GM04503 (cell line): ENCODE measurements at places on chromosomes 7 and 10.

GRCh38 chr10:99993701-99994689, 15.8 kb downstream of the DNMBP start:
- peak; percentile 52 for DNase-seq

GRCh38 chr7:90747516-90747915, 151.4 kb downstream of the CDK14 start:
- DNase-seq, result no peak

DNA sequence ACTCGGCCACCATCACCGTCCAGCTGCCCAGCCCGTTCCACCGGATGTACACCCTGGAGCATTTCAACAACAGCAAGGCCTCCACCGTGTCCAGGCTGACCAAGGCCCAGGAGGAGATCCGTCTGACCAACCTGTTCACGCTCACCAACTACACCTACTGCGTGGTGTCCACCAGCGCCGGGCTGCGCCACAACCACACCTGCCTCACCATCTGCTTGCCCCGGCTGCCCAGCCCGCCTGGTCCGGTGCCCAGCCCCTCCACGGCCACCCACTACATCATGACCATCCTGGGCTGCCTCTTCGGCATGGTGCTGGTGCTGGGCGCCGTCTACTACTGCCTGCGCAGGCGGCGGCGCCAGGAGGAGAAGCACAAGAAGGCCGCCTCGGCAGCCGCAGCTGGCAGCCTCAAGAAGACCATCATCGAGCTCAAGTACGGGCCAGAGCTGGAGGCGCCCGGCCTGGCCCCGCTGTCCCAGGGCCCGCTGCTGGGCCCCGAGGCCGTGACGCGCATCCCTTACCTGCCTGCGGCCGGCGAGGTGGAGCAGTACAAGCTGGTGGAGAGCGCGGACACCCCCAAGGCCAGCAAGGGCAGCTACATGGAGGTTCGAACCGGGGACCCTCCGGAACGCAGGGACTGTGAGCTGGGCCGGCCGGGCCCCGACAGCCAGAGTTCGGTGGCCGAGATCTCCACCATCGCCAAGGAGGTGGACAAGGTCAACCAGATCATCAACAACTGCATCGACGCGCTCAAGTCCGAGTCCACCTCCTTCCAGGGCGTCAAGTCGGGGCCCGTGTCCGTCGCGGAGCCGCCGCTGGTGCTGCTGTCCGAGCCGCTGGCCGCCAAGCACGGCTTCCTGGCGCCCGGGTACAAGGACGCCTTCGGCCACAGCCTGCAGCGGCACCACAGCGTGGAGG, 75.8 kb downstream of the ELFN1 start:
- DNase-seq, result no peak

DNA sequence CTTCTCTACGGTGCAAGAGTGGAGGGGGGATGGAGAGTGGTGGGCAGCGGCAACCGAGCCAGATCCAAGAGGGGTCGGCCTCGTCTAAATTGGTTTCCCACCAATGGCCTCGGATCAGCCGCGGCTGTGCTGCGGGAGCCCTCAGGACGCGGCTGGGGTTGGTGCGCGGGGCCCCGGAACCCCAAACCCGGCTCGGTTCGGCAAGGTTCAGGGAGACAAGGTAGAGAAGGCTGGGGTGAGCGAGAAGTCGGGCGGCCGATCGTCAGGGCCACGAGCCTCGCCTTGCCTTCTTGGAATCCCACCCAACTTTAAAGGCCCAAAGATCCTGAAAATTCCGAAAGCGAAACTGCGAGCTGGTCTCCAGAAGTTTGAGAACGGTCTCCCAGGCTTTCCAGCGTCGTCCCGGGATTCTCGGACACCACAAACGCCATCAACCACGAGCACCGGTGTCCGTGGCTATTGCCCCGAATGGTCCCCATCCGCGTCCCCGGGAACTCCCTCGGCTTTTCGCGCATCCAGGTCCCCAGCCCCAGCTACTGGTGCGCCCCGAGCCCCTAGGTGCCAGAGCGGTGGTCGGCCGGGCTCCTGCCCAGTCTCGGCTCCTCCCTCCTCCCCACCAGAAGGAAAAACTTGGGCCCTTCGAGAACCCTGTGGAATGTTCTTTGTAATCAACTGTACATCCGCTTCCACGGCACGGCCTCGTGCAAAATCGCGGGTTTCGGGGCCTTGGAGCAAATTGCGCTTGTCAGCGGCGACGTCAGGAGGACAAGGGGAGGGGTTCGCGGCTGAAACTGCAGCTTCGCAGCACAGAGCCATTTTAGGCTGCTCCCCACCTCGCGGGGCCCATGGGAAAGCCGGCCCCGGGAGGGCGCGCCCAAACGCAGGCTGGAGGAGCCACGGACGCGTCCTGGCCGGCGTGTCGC, 3.2 kb downstream of the SFMBT2 start:
- no peak for DNase-seq

GRCh38 chr7:128171-129080, 63.9 kb upstream of the FAM20C start:
- DNase-seq, result no peak

DNA sequence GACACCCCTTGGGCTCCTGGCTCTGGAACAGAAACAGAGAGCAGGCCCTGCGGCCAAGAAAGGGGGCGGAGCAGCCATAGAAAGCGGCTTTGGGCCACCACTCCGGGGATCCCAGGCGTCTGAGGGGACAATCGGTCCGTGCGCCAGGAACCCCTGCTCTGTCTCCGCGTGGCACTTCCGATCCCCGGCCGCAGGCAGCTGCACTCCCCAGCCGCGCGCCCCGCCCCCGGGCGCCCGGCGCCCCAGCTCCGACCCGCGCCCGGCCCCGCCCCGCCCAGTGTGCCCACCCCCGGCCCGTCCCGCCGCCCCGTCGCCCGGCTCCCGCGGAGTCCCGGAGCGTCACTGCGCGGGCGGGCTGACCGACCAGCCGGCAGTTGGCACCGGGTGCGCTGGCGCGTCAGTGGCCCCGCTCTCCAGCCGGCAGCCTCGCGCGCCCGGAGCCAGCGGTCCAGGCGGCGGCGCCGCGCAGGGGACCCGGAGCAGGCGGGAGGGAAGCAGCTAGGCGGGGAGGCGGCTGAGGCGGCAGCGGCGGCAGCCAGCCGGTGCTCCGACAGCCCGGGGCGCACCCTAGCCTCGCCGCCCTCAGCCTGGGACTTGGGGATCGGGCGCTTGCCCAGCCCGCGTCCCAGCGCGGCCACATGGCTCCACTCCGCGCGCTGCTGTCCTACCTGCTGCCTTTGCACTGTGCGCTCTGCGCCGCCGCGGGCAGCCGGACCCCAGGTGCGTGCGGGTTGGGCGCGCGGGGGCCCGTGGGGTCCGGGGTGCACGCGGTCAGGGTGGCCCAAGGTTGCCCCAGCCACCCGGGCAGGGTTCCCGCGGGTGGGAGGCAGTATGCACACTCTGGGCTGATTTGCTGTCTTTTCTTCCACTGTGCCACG, at the start of gene ADAMTS14:
TSS of gene ADAMTS14 (plus strand) at position 342 of the 878 bp plus-strand sequence. CDS start at position 639, 297 bp downstream.
- DNase-seq, result no peak

DNA sequence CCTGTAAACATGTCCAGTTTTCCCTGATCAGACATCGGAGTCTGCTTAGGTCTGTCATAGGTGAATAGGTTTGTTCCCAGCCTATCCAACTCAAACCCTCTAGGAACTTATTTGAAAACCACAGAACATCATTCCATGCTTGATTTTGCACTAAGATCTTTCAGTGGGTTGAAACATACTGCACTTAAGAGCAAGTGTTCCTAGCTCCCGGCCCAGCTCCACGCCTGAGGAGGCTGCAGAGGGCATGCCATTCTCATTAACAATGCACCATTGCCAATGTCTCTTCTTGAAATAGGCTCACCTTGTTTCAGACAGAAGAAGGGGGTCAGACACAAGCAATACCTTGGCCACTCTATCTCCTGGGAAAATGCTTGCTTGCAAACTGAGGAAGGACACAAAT, 78.0 kb upstream of the EGR2 start:
- DNase-seq, result no peak

- DNase-seq, result no peak
Measured at GRCh38 chr10:87846023-87846422, 17.3 kb downstream of the KLLN start.

DNA sequence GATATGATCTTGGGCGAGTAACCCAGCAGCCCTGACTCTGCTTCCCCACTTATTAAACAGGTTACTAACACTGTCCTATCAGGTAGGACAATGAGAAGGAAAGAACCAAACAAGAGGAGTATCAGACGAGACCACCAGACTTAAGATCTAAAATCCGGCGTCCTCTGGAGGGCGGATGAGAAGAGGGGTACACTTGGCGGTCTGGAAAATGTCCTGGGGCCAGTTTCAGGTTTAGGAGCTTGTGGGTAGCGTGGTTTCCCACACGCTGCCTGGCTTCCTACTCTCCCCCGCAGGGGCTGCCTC, 635 bp downstream of the ZNF32 start:
- no peak for DNase-seq
